Activated CD4-positive, alpha-beta T cell treated with anti-CD3 and anti-CD28 coated beads for 36 hours (primary cell): ENCODE measurements at places on chromosomes 13 and 19.

- H3K27me3 ChIP-seq: no peaks in the 10 kb centered on the region
- H3K36me3 ChIP-seq: peaks cover 19% of the 10 kb centered on the region
- no peak for DNase-seq
- peaks cover 16% of the 10 kb centered on the region for H3K4me1 ChIP-seq
These were observed 145.7 kb downstream of the ABCC4 start for GRCh38 chr13:95155504-95155903.

- no peak for DNase-seq
- no peaks in the 10 kb centered on the region for H3K27me3 ChIP-seq
- H3K27ac ChIP-seq: no peak overlapping the region
- H3K36me3 ChIP-seq: no peaks in the 10 kb centered on the region
- no peak overlapping the region for H3K4me3 ChIP-seq
These were observed 865.4 kb downstream of the SLITRK6 start for GRCh38 chr13:84933797-84934196.

DNA sequence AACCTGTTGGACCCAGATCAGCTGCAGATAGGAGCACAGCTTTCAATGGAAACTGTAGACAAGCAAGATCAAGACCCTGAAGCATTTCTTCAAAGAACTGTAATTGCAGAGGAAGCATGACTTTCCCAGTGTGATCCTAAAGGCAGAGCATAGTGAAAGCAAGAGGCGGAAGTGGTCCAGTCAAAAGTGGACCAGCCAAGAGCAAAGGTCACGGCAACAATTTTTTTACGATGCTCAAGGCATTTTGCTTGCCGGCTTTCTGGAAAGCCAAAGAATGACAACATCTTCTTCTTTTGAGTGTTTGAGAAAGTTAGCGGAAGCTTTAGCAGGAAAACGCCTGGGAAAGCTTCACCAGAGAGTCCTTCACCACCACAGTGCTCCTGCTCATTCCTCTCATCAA lies 111.6 kb downstream of the RNF17 start:
- H3K36me3 ChIP-seq: no peaks in the 10 kb centered on the region
- H3K4me3 ChIP-seq: no peak overlapping the region
- no peak for DNase-seq
- H3K4me1 ChIP-seq: no peaks in the 10 kb centered on the region
- H3K27me3 ChIP-seq: peaks cover 24% of the 10 kb centered on the region

DNA sequence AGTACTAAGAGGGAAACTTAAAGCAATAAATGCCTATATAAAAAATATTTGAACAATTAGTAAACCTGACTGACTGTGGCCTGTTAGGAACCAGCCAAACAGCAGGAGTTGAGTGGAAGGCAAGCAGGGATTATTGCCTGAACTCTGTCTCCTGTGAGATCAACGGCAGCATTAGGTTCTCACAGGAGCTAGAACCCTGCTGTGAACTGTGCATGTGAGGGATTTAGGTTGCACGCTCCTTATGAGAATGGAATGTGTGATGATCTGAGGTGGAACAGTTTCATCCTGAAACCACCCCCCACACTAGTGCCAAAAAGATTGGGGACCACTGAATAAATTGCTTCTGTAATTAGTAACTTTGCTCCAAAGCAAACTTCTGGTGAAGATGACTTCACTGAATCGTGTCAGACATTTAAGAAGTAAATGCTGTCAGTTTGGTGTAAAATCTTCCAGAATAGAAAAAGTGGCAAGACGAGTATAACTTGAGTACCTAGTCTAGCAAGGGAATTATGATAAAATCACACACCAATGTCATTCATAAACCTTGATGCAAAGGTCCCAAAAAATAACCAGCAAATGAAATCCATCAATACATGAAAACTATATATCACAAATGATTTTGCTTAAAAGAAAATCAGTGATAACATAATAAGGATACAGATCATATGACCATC lies 53.8 kb downstream of the SLC6A16 start:
- DNase-seq: no peak
- H3K27ac ChIP-seq: no peak overlapping the region
- peaks cover 10% of the 10 kb centered on the region for H3K27me3 ChIP-seq
- H3K36me3 ChIP-seq: no peaks in the 10 kb centered on the region
